Panc1 (cell line): ENCODE measurements at places on chromosomes 5 and 9. TPM values are rescaled to one million over a fixed set of nuclear protein-coding genes. Genes with fewer than 3 reads are reported as not detected.

NUTM2G gene
- total RNA-seq, result not detected

SAPCD2 gene
- 18.4 TPM for total RNA-seq

MYORG gene
- total RNA-seq, result 9.7 TPM

FBN2 gene
- total RNA-seq, result 0.08 TPM

UHRF2 gene
- 17.2 TPM for total RNA-seq

ITK gene
- 0.26 TPM for total RNA-seq

SYK gene
- 0.28 TPM for total RNA-seq

DMRTA1 gene
- 1.8 TPM for total RNA-seq

PCDHA6 gene
- total RNA-seq, result 0.31 TPM

CENPP gene
- total RNA-seq, result 6.7 TPM

CCDC192 gene
- not detected for total RNA-seq

ROR2 gene
- total RNA-seq, result 5.9 TPM

EFCAB9 gene
- not detected for total RNA-seq

FCN2 gene
- total RNA-seq, result not detected

CDH9 gene
- total RNA-seq, result 0.10 TPM

FBP1 gene
- 0.36 TPM for total RNA-seq

MBLAC2 gene
- 5.9 TPM for total RNA-seq

C8G gene
- 2.9 TPM for total RNA-seq

TMOD1 gene
- 1.4 TPM for total RNA-seq

NUP214 gene
- 34.9 TPM for total RNA-seq
